Activated gamma-delta T cell treated with Interleukin-2 at 50 U/mL for 16 hours (primary cell): ENCODE measurements at places on chromosomes 5 and 9.

DNA sequence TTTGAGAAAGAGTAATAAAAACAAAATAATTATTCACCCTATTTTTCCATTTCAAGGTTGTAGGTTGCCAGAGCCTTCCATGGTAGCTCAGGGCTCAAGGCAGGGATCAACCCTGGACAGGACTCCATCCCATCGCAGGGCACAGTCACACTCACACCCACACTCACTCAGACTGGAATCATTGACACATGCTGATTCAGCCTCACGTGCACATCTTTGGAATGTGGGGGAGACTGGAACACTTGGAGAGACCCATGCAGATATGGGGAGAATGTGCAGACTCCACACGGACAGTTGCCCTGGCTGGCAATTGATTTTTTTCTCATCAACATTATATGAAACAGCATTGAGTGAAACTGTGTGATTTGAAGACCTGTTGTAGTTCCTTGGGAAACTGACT, 234.1 kb downstream of the ADGRV1 start:
- DNase-seq, result no peak

- DNase-seq, result no peak
These were observed 15.4 kb downstream of the IL9 start for GRCh38 chr5:135880278-135880677.

DNA sequence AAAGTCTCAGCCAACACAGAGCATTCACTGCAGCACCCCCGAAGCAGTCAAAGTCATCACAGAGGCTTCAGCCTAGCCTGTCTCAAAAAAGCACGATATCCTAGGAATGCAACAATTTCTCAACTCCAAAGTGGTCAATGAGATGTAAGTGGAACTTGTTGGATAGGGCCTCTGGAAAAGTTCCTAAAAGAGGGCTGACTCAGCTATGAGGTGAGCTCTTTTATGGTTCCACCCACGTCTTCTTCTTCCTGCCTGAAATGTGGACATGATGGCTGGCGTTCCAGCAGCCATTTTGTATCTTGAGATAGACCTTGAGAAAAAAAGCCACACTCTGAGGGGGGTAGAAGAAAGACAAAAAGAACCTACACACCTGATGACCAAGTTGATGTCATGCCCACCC, 32.5 kb upstream of the TRIO start:
- DNase-seq, result no peak

DNA sequence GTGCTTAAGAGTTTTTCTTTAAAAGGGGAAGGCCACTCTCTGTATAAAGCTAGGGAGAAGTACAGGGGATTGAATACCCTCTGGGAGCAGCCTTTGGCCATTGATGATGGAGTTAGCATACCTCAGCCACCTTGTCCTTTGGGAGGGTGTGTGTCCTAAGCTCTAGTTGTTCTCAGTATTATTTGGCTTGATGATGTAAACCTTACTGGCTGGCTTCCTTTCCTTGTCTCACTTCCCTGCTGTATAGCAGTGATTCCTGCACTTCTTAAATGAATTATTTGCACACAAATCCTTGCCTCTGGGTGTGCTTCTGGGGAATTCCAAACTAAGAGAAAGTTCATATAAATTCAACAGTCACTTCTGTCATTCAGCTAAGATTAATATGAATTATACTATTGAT, 234.9 kb upstream of the RIOK2 start:
- no peak for DNase-seq

DNA sequence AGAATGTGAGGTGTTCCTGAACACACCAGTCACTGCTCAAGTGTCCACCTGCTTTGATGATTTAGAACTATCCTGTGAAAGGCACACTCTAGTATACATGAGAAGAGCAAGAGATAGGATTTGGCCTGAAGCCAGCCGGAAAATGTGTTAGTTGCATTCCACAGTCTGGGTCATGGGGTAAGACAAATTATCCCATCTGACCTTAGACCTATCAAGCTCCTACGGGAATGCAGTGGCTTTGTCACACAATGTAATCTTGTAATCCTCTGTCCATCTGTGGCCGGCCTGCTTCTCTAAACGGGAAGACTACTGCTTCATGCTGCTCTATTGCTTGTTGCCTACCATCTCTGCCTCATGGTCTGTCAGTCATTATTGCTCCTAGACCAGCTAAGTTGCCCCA, 92.4 kb upstream of the PRRC1 start:
- no peak for DNase-seq

GRCh38 chr5:88683506-88684135, 199.4 kb downstream of the MEF2C start:
- no peak for DNase-seq

- DNase-seq, result no peak
These were observed 116.6 kb upstream of the HMHB1 start for GRCh38 chr5:143695244-143695864.

- no peak for DNase-seq
These were observed 166.5 kb upstream of the PRR16 start for GRCh38 chr5:120297616-120298015.

DNA sequence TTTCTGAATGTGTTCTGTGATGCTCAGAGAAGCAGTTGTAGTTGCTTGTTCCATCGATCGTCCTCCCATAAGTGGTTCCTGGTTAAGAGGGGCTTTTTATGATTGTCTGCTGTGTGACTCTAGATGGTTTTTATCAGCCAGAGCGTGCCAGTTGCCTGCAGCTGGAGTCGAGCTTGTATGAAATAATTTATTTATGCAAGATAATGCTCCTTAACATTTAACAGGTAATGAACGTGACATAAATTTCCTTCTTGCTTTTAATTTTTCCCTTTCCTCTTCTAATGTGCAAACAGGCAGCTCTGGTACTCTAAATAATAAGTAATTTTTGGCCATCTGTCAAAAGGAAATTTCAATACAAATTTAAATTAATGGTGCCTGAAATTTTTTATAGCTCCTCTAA, 84.4 kb downstream of the TLE4 start:
- DNase-seq, result no peak

GRCh38 chr5:148820461-148821395, 5.7 kb upstream of the ADRB2 start:
- DNase-seq, result no peak

DNA sequence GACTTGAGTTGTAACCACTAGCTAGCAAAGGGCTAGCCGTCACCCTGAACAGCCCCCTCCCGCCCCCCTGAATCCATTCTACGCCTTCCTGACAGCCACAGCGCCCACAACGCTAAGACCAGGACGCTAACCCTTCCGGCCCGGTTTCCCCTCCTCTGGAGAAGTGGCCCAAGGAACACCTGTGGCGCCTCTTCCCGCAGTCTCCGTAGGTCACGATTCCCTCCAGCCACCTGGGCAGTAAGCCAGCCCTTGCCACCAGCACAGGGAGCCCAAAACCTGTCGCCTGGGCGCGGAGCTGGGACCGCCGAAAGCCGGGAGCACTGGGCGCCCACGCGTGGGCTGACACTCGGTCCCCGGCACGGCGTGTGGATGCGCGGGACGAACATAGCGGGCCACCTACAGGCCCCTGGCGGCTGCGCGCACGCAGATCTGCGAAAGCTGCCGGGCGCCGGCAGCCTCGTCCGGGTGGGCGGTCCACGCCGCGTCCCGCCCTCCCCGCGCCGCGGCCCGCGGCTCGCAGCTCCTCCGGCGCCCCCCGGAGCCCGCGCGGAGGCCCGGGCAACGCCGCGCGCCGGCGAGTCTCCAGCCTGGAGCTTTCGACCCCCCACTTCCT, 596 bp downstream of the IRF1 start:
- DNase-seq, result peak; percentile 62

DNA sequence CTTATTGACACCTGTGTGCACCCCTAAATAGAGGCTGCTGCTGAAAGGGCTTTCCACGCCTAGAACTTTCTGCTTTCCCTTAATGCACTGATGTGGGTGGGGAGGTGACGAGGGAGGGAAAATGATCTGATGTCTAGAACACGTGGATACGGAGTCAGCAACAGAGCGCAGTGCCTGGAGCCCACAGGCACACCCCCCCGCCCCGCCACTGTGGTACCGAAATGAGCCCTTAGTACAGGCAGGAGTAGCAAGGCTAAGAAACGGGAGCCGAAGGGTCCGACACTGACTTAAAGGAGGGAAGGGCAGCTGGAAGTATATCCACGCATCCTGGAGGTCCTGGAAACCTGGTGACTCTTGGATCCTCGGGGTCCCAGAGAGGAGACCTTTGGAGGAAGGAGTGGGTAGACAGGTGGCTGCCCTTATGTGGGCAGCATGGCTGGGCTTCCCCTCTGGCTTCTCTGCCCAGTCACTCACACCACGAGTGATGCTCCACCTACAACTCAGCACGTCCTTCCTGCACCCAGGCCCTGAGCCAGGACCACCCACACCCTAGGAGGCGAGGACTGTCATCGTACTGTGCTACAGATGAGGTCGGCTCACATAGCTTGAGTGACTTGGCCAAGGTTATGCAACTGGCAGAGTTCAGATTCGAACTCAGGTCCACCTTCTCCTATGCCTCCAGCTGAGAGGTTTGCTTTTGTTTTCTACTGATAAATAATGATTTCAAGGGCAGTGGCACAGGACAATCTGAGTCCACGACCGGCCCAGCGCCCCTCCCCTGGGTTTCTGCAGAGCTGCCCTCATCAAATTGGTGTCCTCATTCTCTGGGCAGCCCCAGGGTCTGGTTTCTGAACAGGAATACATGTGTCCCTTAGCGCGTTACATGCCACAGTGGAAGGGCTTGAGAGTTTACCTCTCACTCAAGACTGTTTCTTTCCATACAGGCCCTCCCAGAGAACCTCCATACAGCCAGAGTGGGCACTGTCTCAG, 4.7 kb upstream of the VAV2 start:
- no peak for DNase-seq

- DNase-seq, result no peak
These were observed 35.3 kb downstream of the ERBIN start for GRCh38 chr5:65961633-65962032.

DNA sequence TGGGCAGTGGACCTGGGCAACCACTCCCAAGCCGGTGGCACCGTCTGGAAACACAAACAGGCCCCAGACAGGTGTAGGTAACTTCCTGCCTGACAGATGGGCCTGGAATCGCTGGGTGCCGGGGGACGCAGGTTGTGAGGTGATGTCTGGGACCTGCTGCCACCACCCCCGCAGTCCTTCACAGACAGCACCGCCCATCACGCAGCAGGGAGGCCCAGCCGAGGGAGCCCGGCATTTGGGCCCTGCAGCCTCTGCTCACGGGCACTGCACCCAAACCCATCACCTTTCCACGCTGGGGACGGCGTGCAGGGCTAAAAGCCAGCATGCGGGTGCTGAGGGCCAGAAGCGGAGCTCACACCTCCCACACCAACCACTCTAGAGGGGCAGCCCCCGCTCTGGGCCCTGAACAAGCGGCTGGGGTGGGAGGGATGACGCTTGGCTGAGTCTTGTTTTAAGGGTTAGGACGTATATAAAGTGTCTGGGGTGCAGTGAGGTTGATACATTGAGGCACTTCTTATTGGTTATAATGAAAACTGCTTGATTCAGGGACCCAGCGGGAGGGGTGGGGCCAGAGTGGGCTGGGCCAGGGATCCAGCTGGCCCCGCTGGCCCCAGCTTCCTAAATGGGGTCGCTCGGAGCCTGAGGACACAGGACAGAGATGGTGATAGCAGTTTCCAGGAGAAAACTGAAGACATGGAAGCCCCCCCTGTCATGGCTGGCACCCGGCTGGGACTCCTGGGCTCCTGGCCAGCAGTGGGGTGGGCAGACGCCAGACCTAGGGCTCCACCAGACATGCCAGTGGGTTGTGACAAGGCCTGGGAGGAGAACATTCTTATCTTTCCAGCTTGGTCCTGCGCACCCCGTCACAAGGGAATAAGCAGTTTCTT, 11.3 kb downstream of the MYMK start:
- DNase-seq, result no peak

DNA sequence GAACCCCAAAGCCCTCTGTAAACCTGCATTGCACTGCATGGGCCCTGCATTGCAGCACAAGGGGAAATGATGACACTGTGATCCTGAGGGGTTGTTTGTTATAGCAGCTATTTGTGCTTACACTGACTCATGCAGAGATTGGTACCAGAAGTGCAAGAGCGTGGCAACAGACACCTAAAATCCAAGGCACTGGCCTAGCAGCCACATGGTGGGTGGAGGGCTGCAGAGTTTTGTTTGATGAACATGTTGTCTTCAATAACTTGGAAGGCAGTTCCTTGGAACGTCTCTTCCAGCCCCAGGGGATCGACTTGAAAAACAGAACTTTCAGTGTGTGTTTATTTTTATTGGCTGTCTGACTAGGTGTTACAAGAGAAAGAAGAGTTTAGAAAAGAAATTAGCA, 14.5 kb downstream of the FCN2 start:
- no peak for DNase-seq

DNA sequence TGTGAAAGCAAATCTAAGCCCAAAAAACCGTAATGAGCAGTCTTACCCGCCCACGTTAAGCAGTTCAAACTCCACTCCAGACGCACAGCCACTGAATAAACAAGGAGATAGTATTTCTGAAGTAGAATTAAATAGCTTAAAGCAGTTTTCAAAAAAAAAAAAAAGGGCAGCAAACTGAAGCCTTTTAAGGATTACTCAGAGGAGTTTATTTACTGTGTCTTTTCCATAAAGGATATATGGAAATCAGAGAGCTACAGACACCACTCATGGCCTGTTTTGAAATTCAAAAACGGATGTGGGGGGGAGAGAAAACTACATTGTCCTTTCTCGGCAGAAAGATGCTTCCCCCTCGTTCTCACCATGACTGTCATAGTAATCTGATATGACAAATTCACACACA, 83.7 kb upstream of the IRX1 start:
- no peak for DNase-seq

DNA sequence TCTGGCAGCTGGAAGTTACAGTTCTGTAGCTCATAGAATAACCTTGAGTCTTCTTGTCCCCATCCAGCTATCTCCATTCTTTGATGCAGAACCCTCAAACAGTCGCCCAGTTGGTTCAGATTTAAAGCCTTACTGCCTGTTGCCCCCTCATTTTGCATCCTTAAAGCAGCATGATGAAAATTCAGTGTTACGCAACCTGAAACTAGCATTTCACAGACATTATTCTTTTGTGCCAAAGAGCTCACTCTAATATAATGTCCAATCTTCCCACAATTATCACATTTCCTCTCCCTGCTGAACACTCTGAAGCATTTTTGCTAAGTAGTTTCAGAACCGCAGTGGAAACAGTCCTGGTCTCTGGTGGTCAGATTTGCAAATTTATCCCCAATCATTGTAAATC, 318.0 kb downstream of the PSAT1 start:
- DNase-seq, result no peak

- no peak for DNase-seq
These were observed 33.3 kb downstream of the RAPGEF1 start for GRCh38 chr9:131706608-131706970.

DNA sequence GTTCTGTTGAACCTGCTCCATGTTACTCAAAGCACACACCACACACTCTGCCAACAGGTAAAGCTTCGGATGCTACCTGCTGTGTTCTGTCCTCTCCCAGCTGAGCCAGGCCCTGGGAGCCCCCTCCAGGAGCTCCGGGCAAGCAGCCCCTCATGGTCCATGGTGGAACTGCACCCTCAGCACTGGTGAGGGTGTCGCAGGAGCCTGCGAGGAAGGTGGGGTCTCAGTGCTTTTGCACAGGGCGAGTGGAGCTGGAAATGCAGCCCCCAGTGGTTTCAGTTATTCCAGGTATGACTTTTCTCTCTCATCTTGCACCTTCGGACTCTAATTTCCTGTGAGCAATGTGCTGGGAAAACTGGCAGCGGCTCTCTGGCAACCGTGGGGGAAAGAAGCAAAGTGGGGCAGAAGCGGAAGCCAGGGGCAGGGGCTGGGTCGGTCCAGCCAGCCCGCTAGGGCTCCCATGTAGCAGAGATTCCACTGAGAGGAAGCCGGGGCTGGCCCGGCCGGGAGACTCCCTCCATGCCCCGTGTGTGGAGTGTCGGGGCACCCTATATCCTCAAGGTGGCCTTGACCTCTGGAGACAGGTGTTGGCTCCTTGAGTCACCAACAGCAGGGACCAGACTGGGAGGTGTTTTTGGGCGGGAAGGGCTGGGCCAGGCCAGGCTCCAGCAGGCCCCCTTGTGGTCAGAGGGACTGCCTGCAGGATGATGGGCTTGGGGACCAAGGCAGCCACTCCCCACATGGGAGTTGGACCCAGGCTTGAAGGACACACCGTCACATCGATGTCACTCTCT, 75.6 kb upstream of the PRSS3 start:
- DNase-seq, result peak; percentile 31
